ENCODE measurements at places on chromosomes 2 and 18. TPM values are rescaled to one million over a fixed set of nuclear protein-coding genes. Genes with fewer than 3 reads are reported as not detected.

Gene CMPK2
- polyA plus RNA-seq = not detected

Gene MSTN
- 0.06 TPM for polyA plus RNA-seq

Gene ADAM23
- 6.6 TPM for polyA plus RNA-seq

Gene PLGLB2
- polyA plus RNA-seq = 4.5 TPM

Gene NCKAP5
- polyA plus RNA-seq = 16.6 TPM

Gene CHRND
- not detected for polyA plus RNA-seq

Gene ASB18
- not detected for polyA plus RNA-seq

Gene CASP10
- 1.5 TPM for polyA plus RNA-seq

Gene ZC3H15
- polyA plus RNA-seq = 70.6 TPM

Gene BIN1
- 35.7 TPM for polyA plus RNA-seq
